Stimulated activated CD4-positive, alpha-beta T cell treated with anti-CD3 and anti-CD28 coated beads, Interleukin-12 subunit alpha, Interleukin-12 subunit beta, amount 100 ng/mL, for 48 hours (primary cell): ENCODE measurements at places on chromosomes 2 and 18.

GRCh38 chr18:24197412-24197811 lies 58.5 kb downstream of the CABYR start:
- no peak for DNase-seq

GRCh38 chr2:131577812-131578211 lies 50.1 kb downstream of the CCDC74A start:
- no peak for DNase-seq

GRCh38 chr2:60472663-60473289 lies 80.7 kb downstream of the BCL11A start:
- no peak for DNase-seq

GRCh38 chr2:79025421-79025820 lies at the start of gene REG3G:
TSS of gene REG3G (plus strand) at chr2:79025702. CDS start at chr2:79026094, 392 bp downstream.
- DNase-seq, result no peak

GRCh38 chr2:3535794-3536681 lies 16.7 kb upstream of the ADI1 start:
- DNase-seq, result no peak
